ENCODE measurements at places on chromosomes 3 and 15.

DNA sequence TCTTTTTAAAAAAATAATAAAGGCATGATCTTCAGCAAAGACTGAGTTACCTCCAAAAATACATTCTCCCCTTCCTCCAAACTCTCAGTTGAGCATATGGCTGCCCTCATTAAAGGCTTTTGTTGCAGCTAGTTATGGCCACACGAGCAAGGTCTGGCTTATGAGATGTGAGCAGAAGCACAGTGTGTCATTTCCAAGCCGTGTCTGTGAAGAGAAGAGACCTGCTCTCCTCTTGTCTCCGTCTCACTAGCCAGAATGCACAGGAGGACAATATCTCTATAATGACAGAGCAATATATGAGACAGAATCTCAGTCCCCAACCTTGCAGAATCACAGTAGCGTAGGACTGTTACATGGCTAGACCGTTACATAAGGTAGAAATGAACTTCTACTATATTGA, 152.3 kb downstream of the MAGI1 start:
- DNase-seq = no peak

- DNase-seq = no peak
Measured at GRCh38 chr3:47916696-47917095, 99.5 kb downstream of the MAP4 start.

DNA sequence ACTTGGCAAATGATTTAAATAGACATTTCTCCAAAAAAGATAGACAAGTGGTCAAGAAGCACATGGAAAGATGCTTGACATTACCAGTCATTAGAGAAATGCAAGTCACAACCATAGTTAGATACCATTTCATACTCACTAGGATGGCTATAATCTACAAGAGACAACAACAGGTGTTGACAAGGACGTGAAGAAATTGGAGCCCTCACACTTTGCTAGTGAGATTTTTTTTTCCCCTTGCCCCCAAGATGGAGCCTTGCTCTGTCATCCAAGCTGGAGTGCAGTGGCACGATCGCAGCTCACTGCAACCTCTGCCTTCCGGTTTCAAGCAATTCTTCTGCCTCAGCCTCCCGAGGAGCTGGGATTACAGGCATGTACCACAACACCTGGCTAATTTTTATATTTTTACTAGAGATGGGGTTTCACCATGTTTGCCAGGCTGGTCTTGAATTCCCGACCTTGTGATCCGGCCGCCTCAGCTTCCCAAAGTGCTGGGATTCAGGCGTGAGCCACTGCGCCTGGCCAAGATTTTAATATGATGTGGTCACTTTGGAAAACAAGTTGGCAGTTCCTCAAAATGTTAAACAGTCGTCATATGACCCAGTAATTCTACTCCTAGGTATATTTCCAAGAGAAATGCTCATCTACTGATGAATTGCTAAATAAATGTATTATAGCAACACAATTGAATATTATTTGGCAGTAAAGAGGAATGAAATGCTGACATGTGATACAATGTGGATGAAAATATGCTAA, 103.3 kb downstream of the ATG7 start:
- no peak for DNase-seq

- DNase-seq = no peak
Measured at GRCh38 chr3:106552351-106553043, 683.7 kb upstream of the CBLB start.

GRCh38 chr3:56837196-56837955, 35.6 kb upstream of the ARHGEF3 start:
- no peak for DNase-seq

DNA sequence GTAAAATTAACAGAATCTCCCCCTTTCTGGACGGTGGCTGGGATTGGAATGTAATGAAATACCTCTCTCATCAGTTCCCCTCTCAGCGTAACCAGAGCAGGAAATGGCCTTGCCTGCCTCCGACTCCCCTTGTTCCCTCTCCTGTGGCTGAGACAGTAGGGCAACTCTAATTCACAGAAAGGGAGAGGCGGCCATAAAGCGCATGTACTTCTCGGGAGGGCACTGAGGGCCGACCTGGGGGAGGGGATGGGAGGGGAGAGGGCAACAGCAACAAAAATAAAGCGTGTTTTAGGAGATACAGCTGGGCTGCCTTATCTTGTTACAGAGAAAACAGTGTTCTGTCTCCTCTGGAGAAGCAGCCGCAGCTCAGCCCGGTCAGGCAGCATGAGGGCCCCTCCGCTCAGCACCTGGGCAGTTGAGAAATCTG, 783.3 kb upstream of the ARRDC4 start:
- DNase-seq = no peak

GRCh38 chr15:90818251-90819210, 49.9 kb upstream of the FURIN start:
- DNase-seq = no peak

DNA sequence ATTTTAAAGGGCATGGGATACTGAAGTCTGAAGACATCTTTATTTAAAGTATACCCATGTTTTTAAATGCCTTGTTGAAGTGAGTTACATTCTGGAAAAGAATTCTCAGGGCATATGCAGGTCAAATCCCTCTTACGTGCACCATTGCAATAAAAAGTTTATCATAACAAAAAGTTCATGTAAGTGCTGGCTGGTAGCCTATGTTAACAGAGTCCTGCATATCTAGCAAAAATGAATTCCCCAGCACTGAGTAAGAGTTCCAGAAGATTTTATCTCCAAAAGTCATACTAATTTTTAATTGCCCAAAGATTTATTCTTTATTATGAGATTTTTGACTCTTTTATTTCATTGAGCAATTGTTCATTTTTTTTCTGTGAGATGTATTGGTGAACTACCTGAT, 104.7 kb upstream of the ROBO1 start:
- DNase-seq = no peak

DNA sequence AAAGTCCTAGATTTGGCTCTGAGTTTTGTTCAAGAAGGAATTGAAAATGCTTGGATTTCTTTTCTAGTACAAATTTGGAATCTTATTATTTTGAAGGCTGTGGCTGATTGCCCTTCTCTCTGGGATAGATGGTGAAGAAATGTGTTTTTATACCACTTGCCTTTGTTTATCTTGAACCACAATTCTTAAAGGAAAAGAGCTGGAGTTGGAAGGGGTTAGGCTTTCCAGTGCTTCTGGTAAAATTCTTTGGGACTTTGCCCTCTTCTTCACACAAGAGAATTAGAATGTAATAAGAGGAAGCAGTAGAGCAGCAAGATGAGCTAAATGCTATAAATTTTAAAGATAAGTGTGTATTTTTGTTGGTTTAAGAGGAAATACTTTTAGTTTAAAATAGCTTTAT, 65.8 kb downstream of the COL6A5 start:
- no peak for DNase-seq

GRCh38 chr3:195072916-195073564, 197.9 kb downstream of the XXYLT1 start:
- no peak for DNase-seq

DNA sequence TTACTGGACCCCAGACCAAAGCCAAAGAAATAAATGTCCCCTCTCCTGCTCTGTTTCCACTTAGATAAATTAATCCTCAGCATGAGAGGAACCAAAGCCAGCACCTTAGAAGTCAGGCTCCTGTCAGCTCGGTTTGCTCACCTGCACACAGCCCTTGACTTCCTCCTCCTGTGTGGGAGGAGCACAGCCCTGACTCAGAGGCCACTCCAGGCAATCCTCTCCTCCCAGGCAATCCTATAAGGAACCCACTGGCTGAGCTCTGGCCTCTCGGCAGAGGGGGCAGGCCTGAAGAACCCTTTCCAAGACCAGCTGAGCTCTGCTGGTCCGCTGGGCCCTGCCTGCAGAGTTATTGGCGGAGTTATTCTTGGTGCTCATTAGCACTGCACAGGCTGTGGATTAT, 30.8 kb downstream of the LIPC start:
- no peak for DNase-seq

DNA sequence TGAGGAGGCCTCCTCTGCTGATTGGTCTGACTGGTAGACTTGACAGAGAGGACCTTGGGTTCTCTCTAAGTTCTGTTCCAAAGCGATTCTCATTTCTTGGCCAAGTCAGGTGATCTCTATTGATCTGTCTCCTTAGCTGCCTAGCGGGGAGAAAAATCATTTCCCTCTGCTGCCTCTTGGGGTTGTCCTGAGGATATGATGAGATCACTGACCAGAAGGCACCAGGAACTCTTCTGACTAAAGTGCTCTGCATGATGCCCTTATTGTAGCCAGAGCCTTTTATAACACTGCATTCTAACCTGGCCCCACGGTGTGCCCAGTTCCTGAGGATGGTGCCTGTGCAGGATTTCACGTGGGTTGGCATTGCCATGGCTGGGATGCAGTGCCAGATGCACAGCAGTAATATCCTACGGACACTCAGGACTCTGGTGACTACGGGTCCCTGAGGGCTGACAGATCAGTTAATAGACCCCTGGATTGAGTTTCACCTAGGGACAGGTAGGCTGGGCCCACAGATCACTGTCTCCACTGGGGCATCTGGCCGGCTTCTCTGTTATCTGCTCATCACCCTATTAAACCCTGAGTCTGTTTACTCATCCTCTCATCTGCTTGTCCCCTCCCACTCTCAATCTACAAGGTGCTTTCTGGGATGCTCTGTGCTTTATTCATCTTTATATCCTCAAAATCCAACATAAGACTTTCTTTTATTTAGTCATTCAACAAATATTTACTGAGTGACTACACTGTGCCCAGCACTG, 3.9 kb upstream of the HEG1 start:
- no peak for DNase-seq

- no peak for DNase-seq
Measured at GRCh38 chr3:50972029-50972428, 297.3 kb downstream of the DOCK3 start.

GRCh38 chr15:75170711-75171341, 30.9 kb upstream of the C15orf39 start:
- no peak for DNase-seq

DNA sequence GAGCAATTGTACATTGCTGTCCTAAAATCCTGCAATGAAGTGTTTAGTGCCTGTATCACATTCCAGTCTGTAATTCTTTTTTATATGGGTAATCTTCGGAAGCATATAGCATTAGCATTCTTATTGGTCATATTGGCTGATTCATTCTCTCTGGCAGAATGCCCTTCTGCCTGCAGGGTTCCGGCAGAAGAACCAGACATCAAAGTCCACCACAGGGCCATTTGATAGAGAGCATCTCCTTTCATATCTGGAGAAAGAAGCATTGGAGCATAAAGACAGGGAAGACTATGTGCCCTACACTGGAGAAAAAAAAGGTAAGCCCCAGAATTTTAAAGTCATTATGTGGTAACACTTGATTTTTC, 39.6 kb downstream of the TMOD3 start:
- DNase-seq = no peak

- no peak for DNase-seq
Measured at GRCh38 chr3:99639579-99639978, 1.2 kb downstream of the COL8A1 start.

Data from stimulated activated CD4-positive, alpha-beta T cell treated with anti-CD3 and anti-CD28 coated beads, Interleukin-12 subunit alpha, Interleukin-12 subunit beta, amount 100 ng/mL, for 24 hours (primary cell).